Fibroblast of skin of left biceps (primary cell): ENCODE measurements at places on chromosomes 13 and 19.

DNA sequence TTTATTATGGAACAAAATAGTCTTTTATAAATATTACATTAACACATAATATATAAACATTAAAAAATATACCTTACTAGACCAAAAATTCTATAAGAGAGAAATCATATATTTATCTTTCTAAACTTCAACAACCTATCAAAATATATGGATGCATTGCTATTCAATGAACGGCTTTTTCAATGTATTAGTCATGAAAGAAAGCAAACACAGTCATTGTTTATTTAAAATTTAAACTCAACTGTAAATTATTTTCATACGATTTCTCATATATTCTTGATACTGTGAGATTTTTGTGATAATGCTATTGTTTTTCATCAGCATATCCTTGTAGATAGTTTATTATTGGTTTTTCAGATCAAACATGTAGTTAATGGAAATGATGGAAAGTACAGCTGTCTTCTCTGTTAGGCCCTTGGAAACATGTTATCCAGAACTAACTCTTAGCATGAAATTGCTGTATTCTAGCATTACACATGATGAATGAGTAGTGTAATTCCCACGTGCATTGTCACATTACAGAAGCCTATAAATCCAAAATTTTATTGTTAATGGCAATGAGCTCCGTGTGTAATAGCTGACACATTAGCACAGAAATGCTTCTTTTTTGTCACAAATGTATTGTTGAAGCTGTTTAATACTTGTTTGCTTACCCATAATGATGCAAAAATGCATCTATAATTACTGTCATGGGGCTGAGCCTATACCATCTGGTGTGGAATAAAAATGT, 1639.9 kb downstream of the SLITRK5 start:
- no peak for DNase-seq

GRCh38 chr19:48499316-48500090, 12.1 kb downstream of the LMTK3 start:
- DNase-seq: no peak

DNA sequence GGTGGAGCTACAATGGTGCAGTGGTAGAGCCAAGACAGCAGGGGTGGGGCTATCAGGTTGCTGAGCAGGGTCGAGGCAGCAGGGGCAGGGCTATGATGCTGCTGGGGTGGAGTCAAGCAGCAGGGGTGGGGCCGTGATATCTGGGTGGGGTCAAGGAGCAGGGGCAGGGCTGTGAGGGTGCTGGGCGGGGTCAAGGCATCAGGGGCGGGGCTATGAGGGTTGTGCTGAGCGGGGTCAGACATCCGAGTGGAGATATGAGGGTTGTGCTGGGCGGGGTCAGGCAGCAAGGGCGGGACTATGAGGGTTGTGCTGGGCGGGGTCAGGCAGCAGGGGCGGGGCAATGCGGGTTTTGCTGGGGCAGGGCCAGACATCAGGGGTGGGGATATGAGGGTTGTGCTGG, 14.7 kb downstream of the HCN2 start:
- DNase-seq: no peak

DNA sequence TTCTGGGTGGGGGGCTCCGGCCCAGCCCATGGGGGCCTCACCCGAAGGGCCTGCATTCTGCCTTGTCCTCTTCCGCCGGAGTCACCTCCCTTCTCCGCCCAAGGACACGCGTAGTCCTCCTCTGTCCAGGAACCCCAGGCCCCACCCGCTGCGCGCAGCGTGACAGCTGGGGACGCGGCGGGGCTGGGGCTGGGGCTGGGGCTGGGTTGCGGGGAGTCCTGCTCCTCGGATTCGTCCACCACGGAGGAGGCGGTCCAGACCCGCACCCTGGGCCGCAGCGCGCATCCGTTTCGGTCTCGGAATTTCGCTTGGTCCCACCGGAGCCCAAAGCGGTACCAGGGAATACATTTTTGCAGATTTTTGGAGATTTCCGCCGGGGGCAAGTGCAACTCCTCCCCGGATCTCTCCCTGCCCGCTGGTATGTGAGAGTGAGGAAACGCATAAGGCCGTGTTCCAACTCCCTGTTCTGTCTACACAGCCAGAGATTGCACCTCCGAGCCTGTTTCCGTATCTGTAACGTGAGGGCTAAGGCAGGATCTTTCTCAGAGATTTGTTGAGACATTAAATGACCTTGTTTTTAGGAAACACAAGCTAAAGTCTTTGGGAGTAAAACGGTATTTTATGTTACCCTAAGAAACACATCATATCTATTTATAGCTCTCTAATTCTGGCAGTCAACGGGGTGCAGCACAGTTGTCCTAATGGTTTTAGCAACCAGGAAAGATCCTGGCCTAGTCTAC, at the start of gene COX7A1:
COX7A1 (minus strand) TSS at position 96 of the 740 bp plus-strand sequence; CDS start at position 56, 40 bp downstream.
- DNase-seq: no peak

- no peak for DNase-seq
Observed at GRCh38 chr13:46852168-46852567, 44.7 kb downstream of the HTR2A start.
